ENCODE measurements at places on chromosomes 5 and 9.

- no peak for DNase-seq
These were observed 386.8 kb downstream of the TRIM36 start for GRCh38 chr5:114782869-114783268.

DNA sequence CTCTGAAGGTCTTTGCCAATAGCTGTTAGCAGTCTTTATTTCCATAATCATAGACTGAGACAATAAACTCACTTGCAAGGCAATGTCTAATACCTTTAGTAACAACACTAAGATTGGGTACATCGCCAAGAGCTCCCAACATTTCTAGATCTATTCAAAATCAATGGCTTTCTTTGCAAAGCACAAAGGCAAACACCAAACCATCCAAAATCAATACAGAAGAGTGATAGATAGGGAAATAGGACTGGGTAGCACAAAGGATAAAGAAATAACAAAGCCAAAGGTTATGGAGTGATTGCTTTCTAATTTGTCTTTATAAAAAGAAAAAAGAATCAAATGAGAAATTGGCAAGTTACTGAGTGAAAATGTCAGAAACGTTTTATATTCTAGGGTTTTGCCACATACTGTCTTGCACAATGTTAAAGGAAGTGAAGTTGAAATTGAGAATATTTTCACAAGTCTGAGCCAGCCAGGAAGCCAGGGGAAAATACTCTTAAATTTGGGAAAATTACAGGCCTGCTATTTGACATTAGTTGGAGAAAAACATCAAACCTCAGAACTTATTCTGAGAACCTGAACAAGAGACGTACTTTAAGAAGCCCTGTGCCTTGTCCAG lies 53.3 kb upstream of the LHFPL2 start:
- DNase-seq: no peak

GRCh38 chr5:143200781-143201398 lies 202.6 kb downstream of the NR3C1 start:
- DNase-seq: no peak

DNA sequence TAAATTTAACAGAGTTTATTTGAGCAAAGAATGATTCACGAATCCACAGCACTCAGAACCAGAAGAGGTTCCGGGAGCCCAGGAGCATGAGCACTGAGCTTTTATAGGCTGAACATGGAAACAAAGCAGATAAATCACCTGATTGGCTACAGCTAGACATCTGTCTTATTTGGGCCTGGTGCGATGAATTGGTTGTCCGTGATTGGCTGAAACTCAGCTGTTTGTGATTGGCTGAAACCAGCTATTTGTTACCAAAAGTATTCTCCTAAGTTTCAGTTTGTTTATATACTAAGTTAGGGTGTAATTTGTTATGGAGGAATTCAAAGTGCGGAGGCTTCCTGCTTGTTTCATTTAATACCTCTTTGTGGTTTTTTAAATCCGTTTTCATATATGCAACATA lies 15.8 kb upstream of the LCP2 start:
- no peak for DNase-seq

GRCh38 chr5:88677943-88678769 lies 204.8 kb downstream of the MEF2C start:
- DNase-seq: no peak

DNA sequence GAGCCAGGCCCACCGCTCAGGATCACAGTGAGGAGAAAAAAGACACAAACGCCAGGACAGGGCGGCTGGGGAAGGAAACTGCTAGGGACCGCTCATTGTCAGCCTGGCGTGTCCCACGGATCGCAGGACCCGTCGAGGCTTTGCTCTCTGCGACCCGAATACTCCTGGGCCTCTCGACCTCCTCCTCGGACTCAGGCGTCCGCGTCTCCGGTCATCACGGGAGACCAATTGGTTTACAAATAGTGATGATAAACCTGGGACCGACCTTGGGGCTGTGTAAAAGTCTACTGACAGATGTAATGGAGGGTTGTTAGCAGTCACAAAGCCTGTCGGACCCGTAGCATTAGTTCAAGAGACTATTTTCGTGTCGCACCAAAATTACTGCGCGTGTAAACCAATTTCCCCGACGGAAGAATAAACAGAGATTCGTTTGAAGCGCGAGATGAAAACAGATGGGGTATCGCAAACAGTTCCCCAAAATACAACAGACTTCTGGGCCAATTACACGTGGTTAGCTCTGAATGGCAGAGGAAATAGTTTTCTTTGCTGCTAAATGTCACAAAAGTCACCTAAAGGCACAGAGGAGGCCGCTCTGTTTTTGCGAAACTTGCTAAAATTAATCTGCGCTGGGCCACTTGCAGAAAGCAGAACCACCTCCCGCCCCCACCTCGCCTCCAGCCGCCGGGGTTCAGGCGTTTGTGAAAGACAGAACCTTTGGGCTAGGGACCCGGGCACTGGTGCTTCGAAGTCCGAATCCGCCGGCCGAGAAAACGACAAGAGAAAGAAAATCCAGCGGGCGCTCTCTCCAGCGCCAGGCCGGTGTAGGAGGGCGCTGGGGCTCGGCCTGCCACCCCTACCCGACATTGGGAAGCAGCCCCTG lies 67.6 kb downstream of the FOXD1 start:
- no peak for DNase-seq

- no peak for DNase-seq
These were observed 19.4 kb downstream of the GARNL3 start for GRCh38 chr9:127283917-127284497.

GRCh38 chr5:1130218-1130946 lies 18.5 kb upstream of the SLC12A7 start:
- no peak for DNase-seq

DNA sequence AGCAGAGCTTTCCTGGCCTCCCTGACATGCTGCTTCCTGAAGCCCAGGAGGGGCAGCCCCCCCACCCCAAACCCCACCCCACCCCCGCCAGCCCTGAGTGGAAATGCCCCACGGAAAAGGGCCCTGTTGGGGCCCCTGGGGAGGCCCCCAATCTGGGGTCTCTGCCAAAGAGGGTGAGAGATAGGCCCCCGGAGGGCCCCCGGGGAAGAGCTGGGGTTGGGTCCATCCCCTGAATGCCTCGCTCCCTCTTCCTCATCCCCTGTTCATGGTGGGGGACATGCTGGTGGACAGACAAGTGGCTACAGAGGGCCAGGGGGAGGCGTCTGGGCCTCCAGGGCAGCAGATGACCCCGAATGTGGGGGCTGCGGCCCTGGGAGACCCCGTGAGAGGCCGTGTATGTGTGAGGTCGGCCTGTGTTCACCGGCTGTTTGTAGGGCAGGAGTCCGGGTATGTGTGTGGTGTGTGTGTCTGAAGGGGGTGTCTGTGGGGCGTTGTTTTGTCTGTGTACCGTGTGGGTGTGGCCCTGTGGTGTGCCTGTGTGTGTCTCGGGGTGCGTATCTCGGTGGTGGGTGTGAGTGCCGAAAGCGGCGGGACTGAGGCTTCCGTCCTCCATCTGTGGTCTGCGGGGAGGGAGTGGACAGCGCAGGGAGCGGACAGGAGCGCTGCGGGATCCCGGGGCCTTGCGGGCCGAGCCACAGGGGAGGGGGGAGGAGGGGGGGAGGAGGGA lies 11.3 kb downstream of the C9orf50 start:
- DNase-seq: no peak

DNA sequence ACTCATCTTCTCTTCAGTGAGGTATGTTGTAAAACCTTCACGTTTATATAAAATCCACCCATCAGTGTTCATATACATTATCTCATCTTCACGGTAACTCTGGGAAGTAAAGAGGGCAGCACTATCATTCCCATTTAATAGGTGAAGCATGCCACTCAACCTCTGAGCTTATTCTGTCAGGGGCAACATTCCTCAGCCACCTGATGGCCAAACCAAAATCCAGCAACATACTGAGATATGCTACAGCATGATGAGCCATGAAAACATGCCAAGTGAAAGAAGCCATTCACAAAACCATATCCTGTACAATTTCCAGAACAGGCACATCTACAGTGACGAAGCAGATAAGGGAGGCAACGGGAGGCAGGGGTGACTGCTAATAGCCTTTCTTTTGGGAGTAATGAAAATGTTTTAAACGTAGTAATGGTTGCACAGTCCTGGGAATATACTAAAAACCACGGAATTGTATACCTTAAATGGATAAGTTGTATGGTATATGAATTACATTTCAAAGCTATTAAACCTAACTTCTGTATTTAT lies 167.4 kb downstream of the TSSK1B start:
- DNase-seq: no peak

DNA sequence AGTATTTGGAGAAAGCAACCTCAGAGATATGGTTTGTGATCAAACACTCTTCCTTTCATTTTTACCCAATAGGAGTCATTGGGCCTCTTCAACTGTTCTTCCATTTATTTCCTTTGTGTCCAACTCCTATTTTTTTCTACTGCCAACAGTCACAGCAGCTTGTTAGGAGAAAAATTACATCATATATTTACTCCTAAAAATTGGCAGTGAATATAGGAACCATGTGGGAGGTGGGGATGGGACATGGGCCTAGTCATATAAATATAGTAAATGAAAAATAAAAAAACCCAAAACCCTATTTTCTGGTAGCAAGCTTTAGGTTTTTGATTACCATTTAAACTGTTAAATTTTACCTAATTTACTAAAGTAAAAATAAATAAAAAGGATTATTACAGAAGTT lies 134.9 kb upstream of the MPDZ start:
- no peak for DNase-seq

DNA sequence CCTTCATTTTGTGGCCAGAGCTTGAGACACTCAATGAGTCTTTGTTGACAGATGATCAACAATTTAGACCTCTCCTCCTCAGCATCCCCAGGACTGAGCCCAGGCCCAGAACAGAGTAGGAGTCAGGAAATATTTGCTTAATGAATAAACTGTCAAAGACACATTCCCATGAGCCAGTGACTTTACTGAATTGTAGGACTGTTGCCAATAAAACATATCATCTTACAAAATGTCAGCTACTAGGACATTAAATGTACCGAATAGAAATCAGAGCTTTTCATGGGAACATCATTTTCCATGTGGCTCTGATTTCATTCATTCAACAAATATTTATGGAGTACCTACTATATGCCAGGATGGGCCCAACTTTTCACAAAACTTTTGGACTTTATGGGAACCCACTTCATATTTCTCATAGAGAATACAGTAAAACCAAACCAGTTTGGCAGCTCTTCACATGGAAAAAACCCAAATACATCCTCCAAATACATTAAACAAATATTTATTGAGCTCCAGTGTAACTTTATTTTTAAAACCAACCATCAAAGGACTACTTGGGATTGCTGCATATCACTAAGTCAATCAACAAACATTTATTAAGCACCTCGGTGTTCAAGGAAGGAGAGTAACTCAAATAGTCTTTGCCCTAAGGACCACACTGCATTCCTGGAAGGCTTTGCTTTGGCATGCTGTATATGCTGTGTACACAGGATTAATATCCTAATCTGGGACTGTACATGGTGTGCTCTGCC lies 11.4 kb downstream of the VDAC1 start:
- DNase-seq: no peak

DNA sequence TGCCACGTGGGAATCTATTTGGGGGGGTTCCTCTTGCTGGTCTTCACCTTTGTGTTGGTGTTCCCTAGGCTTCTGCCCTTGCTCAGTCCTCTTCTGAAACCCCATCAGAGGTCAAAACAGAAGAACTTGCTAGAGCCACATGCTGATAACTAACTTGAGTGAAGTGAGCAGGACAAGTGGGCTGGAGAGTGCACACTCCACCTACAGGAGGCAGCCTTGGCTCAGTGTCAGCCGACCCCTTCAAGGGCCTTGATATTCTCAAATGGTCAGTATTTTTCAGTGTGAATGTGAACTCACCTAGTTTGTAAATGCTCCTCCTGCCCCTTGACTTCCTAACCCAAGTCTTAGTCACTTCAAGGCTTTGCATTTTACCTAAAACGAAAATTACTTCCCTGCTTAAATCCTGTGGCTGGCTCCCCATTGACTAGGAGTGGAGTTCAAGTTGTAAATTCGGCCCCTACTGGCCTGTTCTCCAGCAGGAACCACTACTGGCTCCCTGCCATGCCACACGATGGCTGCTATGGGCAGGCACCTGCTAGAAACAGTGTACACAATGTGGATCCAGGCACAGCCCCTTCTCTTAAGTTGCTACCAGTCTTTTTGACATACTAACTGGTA lies 3.6 kb upstream of the SLC1A3 start:
- no peak for DNase-seq

DNA sequence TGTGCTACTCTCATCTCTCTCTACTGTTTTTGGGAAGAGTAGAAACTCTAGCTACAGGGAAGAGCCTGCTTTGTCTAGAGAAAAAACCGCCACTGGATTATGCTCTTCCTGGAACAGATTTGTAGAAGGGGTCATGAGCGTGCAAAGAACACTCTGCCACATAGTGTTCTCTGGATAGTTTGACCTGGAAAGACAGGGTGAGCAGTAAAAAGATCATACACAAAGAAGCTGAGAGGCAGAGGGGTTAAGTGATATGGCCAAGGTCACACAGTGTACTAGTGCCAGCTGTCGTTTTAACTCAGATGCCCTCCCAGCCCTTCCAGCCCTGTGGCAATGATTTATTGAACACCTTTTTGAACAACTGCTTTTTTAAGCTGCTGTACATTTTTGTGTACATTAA lies 182.2 kb downstream of the NNT start:
- no peak for DNase-seq

DNA sequence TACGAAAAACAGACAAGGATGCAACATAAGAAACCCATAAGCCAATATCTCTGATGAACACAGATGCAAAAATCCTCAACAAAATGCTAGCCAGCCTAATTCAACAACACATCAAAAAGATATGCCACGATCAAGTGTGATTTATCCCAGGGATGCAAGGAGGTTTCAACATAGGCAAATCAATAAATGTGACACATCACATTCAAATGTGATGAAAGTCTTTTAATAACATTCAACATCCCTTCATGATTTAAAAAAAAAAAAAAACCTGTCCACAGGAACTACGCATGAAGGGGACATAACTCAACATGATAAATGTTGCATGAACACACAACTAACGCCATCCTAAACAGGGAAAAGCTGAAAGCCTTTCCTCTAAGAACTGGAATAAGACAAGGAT lies 102.2 kb downstream of the PLPP1 start:
- DNase-seq: no peak

Data from HepG2 (cell line).